HuH-7.5 (cell line): ENCODE measurements at places on chromosomes 11 and 22.
A peak's percentile ranks its signal among the peaks of the same experiment; 100 is the strongest.

GRCh38 chr11:11982975-11983374, 25.5 kb downstream of the DKK3 start:
- no peak for DNase-seq

DNA sequence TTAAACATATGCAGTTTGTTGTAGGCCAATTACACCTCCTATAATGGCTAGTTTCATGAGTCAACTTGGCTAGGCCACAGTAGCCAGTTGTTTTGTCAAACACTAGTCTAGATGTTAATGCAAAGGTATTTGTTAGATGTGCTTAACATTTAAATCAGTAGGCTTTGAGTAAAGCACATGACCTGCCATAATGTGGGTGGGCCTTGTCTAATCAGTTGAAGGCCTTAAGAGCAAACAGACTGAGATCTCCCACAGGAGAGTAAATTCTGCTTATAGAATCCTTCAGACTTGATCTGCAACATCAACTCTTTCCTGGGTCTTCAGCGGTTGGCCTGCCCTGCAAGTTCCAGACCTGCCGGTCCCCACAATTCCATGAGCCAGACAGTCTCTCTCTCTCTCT, 1345.9 kb downstream of the BRD1 start:
- DNase-seq = no peak

DNA sequence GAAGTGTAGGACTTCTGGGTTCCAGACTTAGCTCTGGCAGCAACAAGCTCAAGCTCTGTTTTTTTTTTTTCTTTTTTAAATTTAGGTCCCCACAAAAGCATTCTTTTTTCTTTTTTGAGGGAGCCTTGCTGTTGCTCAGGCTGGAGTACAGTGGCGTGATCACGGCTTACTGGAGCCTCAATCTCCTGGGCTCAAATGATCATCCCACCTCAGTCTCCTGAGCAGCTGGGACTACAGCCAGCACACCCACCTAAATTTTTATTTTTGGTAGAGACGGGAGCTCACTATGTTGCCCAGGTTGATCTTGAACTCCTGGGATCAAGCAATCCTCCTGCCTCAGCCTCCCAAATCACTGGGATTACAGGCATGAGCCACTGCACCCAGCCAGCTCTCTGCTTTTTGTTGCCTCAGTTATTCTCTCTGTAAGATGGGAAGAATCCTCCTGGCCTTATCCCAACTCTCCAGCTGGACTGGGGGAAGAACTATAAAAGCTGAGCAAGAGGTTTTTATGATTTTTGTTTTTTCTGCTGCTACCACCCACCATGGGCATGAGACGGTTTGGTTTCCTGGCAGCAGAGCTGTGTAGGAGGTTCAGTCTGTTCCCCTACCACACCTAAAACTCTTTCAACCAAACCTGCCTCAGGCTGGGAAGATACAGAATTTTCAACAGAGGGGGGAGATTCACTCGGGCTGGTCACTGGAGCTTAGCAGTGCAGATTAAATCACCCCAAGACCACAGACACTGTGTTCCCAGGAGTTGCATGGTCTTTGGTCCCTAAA, 11.6 kb upstream of the MTFP1 start:
- no peak for DNase-seq

DNA sequence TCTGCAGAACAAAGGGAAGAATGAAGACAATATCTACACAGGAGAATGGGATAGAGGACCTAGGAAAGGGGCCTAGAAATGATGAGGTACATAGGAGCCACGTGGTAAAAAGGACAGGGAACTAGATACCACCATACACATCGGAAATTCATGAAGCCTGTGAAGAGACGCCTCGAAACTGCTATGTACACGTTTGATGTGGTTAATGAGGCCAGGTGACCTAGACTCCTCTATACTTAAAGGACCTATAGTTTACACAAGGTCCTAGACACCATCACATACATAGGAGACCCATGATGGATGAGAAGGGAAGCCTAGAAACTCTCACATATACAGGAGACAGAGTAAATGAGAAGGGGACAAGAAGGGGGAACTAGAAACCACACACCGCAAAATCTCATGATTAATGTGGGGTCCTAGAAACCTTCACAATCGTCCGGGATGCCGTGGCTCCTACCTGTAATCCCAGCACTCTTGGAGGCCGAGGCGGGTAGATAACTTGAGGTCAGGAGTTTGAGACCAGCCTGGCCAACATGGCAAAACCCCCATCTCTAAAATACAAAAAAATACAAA, 23.8 kb downstream of the RHBDD3 start:
- DNase-seq = no peak

DNA sequence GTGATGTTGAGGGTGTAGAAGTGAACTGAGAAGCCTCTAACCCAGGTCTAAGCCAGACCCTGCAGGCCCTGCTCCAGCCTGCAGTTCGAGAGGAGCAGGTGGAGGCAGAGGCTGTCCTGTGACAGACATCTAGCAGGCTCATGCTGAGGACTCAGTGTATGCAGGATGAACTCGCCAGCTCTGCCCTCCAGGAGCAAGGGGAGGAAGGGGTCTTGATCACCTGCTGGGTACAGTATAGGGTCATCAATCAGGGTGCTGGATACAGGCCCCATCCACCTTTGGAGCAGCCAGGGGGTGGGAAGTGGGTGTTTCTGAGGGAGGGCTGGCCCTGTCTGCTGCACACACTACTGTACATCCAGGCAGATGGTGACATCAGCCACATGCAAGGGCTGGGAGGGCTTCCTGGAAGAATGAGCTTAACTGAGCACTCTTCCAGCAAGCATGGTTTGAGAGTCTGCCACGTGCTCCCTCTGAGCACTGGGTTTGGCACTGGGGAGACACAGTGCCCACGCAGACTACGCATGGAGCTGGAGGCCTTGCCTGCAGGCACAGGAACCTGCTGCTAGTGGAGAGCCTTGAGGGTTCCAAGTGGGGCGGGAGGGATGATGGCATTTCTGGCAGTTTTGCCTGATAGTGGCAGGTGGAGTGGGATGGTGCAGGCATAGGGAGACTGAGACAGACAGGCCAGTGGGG, 9.2 kb downstream of the MAPK8IP1 start:
- DNase-seq = no peak

GRCh38 chr11:69482322-69482721, 859 bp downstream of the LINC01488 start:
- no peak for DNase-seq

DNA sequence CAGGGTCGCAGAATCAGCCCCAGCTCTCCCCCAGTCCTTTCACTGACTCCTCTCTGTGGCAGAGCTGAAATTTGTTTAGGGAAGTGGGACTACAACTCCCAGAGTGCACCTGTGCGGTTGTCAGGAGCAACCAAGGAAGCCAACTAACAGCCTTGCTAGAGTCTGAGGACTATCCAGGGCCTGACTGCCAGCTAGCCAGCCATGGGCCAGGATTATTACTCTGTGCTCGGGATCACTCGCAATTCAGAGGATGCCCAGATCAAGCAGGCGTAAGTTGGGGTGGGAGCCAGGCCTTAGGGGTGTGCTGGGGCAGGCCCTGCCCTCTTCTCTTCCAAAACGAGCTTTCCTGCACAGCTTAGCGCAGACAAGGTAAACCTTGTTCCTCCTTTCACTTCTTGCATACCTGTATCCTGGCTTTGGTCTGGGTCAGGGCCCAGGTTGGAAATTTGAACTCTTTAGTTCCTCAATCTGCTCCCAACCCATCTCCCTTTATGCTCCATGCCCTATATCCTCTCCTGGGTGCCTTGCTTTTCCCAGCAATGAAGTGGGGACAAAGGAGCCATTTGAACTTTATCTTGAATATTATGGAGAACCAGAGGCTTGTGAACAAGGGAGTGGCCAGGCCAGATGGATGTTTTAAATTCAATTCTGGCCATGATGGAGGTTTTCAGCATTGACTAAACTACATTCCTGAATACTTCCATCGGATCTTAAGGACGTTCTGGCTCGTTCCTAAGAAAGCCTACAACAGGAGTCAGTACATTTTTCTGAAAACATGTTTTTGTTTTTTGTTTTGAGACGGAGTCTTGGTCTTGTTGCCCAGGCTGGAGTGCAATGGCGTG, at the start of gene DNAJB13:
Gene DNAJB13 (plus strand): TSS at position 158 of the 842 bp plus-strand sequence. CDS start 44 bp downstream, at position 202.
- DNase-seq = peak; percentile 47

DNA sequence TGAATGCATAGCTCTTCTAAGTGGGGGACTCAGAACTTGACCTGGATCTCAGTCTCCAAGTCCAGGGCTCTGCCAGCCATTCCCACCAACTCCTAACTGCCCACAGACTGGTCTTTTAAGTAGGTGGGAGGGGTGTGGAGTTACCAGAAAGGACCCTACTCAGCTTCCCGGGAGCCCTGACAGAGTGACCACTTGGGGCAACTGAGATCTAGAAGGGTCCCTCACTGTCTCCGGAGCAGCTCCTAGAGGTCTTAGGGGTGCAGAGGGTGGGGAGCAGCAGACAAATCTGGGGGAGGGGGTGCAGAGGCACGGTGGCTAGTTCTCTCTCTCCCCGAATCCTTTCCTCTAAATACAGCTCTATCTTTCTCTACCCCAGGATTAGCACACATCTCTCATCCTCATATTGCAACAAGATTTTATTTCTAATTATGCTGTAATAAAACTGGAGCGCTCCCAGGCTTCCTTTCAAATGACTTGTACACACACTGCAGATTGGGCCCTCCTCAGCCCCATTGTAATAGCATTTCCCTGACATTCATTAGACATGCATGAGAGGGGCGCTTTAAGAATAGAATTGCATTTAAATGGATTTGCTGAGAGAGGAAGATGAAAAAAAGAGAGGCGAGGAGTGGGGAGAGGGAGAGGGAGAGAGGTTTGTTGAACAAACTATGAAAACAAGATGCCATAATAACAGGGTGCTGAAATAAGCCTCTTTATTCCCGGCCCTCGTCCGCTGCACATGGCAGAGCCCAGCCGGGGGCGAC, 219.0 kb downstream of the CEP164 start:
- DNase-seq = no peak

DNA sequence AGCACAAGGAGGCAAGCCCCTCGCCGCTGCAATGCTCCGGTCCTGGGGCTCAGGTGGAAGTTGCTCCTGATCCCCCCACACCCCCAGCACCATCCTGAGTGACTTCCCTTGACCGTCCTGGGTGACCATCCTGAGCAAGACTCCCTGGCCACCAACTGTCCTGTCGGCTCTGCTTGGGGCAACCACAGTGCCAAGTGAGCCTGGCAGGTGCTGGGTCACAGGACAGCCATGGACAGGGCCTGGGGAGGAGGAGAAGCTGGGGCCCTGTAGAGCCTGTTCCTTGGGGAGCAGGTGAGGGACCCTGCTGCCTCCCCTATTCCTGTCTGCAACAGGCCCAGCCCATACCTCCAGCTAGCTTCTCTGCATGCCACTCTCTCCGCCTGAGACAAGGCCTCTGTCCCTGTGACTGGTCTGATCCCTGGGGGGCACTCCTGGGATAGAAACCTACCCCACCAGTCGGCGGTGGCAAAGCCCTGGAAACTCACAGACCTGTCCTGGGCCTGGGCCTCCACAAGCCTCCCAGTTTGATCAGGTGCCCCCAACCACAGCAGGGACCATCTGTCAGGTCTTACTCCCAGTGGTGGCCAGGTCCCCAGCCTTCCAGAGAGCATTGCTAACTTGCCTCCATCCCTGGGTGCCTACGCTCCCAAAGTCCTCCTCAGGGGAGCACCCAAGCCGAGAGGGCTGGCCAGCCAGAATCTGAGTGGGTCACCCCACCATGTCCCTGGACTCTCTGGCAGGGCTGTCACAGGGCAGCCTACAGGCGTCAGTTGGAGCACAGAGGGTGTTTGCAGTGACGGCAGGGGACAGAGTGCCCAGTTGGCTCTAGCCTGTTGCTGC, 68.7 kb upstream of the WNT7B start:
- no peak for DNase-seq

GRCh38 chr22:20479612-20480196, 15.9 kb downstream of the KLHL22 start:
- no peak for DNase-seq

GRCh38 chr11:67657300-67657699, 6.8 kb upstream of the ACY3 start:
- no peak for DNase-seq

DNA sequence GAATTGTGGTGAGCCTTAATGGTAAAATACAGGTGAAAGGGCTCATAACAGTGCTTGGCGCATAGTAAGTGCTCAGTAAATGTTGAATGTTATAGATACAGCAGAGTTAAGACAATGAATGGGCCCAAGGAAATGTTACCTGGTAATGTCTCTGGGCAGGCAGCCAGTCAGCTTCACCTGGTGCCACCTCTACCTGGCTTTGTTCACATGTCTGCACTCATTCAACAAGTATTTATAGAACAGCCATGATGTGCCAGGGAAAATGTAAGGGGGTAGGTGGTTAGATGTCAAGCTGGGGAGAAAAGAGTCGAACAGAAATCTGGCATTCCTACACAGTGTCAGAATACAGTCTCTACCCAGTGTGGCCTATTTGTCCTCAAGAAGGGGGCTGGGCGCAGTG, 238.8 kb upstream of the SYN3 start:
- no peak for DNase-seq

DNA sequence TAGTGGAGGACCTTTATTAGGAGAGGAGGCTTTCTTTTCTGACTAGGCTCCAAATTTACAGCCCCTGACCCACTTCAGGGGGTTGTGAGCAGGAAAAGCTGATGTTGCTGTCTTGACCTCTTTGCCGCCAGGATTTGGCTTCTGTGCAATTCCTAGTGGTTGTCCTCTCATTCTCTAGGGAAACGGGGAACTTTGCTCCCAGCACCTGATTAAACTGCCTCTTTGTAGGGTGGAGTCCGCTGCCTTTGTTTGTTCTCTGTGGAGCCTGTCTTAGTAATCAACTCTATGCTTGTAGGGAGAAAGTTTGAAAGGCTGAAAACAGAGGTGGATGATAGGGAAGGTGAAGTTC, 16.3 kb downstream of the CTNND1 start:
- peak; percentile 88 for DNase-seq

GRCh38 chr11:32602657-32603415, 19.2 kb downstream of the EIF3M start:
- no peak for DNase-seq

DNA sequence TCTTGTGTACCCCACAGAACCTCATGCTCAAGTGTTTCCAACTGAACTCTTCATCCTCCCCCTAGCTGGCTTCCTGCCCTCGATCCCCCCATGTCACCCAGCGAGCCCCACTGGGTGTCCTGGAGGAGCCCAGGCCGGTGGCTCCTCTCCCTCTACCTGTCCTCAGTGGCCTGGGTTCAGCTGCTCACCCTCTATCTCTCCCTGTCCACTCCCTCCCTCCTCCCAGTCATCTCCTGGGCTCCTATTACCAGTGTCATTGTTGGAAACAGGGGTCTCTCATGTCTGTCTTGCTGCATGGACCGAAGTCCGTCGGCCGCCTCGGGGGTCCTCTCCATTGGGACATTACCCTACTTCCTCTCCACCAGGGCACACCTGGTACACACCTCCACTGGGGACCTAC, 12.9 kb upstream of the MPPED1 start:
- DNase-seq = no peak

DNA sequence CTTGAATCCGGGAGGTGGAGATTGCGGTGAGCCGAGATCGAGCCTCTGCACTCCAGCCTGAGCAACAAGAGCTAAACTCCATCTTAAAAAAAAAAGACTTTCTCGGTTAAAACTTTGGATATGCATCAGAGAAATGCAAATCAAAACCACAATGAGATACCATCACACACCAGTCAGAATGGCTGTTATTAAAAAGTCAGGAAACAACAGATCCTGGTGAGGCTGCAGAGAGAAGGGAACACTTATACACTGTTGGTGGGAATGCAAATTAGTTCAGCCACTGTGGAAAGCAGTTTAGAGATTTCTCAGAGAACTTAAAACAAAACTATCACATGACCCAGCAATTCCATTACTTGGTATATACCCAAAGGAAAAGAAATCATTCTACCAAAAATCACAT, 619.4 kb upstream of the KIRREL3 start:
- no peak for DNase-seq

- DNase-seq = no peak
These were observed 75.5 kb upstream of the CLDN5 start for GRCh38 chr22:19599626-19600243.
